Posterior cingulate gyrus (tissue), 11 donors: ENCODE measurements at places on chromosomes 1 and 21.

DNA sequence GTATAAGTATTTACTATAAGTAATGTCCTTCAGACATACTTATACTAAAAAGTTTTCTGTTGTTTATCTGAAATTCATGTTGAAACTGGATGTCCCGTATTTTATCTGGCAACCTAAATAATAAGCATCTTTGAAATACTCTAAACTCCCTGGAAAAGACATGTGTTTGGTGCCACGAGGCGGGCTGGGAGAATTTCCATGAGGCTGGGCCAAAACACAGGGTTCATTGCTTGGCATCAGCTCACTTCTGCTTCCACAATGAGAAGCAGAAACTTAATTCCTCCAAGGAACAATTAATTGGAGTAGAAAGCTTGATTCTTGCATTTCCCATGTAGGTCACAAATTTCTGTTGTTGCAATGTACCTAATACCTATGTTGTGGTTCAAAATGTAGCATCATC is 110.2 kb downstream of the PSMG1 start:
- DNase-seq, result peak; percentile 84

- no peak for DNase-seq
Observed at GRCh38 chr1:19750101-19750881, 49.4 kb downstream of the TMCO4 start.

GRCh38 chr1:169078163-169078883 is 28.2 kb upstream of the ATP1B1 start:
- DNase-seq, result no peak

DNA sequence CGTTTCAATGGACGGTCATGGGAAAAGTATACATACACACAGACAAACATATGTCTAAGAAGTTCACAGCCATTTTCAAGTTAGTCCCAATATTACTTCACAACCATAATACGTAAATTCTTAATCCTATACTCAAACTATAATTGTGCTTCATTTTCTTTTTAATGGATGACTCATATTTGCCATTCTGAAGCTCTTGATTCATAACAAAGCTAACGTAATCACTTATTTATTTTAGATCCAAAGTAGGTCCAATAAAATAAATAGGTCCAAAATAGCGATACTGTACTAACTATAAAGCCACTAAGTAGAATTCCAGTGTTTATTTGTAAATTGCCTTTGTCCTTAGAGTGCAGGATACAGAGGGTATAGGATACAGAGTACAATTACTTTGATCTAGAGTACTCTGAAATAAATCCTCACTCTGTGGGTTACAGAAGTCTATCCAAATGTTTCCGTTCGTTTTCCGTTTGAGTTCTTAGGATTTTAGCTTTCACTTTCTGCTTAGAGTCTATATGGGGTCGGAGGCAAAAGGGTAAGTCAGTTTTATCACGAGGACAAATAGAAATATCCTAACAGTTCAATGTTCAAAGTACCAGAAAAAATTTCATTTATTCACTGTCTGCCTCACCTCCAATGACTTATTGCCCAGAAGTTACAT is 8.8 kb upstream of the C1orf115 start:
- no peak for DNase-seq

GRCh38 chr1:25813734-25814471 is 5.9 kb upstream of the MTFR1L start:
- DNase-seq, result no peak
